ENCODE measurements at places on chromosomes 11 and 22.

- DNase-seq: no peak
These were observed 567.0 kb upstream of the CADM1 start for GRCh38 chr11:116071241-116071640.

DNA sequence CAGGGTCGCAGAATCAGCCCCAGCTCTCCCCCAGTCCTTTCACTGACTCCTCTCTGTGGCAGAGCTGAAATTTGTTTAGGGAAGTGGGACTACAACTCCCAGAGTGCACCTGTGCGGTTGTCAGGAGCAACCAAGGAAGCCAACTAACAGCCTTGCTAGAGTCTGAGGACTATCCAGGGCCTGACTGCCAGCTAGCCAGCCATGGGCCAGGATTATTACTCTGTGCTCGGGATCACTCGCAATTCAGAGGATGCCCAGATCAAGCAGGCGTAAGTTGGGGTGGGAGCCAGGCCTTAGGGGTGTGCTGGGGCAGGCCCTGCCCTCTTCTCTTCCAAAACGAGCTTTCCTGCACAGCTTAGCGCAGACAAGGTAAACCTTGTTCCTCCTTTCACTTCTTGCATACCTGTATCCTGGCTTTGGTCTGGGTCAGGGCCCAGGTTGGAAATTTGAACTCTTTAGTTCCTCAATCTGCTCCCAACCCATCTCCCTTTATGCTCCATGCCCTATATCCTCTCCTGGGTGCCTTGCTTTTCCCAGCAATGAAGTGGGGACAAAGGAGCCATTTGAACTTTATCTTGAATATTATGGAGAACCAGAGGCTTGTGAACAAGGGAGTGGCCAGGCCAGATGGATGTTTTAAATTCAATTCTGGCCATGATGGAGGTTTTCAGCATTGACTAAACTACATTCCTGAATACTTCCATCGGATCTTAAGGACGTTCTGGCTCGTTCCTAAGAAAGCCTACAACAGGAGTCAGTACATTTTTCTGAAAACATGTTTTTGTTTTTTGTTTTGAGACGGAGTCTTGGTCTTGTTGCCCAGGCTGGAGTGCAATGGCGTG, at the start of gene DNAJB13:
Gene DNAJB13 (plus strand): TSS at position 158 of the 842 bp plus-strand sequence. CDS start 44 bp downstream, at position 202.
- DNase-seq: no peak

DNA sequence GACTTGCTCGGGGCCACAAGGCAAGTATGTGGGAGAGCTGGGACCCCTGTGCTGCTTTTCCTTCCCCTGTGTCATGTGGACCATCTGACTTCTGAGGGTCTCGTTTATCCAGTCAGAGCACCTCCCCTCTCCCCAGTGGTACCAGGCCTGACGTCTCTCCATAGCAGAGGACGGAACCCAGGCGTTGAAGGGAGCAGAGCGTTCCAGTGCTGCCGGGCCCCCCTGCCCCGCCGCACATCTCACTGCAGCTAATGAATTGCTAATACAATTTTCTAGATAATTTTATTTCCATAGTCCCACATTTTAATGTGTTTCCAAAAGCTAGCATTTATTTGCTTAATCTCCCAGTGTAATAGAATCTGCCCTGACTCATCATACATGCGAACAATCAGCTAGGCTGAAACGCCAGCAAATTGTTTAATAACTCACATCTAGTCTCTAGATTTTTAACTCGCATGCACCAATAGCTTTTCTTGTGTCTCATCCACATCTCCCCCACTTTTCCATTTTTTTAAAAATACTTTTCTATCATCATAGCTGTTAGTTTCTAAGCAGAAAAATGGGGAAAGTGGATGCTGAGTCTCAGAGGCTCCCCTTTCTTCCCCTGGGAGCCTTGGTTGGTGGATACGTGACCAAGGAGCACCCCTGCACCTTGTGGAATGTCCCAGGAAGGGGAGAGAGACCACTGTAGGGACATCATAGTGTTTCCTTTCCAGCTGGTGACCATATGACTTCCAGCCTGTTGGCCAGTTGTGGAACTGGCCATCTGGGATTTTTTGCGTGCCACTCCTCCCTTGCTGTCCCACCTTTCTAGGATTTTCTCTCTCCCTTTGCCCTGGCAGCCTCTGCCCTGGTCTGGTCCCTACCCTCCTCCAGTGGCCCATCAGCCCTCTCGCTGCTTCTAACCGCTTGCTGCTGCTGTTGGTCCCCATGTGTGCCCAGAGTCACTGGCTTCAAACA, 58.6 kb upstream of the NNMT start:
- DNase-seq: no peak

GRCh38 chr11:73171436-73172161, 29.5 kb upstream of the FCHSD2 start:
- no peak for DNase-seq

- no peak for DNase-seq
These were observed 33.1 kb downstream of the LRFN4 start for GRCh38 chr11:66889960-66890359.

DNA sequence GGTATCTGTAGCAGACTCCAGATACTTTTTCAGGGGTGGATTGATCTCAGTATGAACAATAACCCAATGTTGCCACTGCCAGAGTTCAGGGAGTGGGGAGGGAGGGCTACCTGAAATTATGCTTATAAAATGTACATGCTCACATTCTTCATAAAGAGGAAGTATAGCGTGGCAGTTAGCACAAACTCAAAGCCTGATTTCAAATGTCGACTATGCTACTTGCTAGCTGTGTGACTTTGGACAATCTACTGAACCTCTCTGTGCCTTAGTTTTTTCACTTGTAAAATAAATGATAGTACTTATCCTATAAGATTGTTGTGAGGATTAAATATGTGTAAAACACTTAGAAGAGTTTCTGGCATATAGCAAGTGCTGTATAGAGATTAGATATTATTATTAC, 26.5 kb upstream of the POU2AF1 start:
- DNase-seq: no peak

- no peak for DNase-seq
These were observed 351.4 kb upstream of the LUZP2 start for GRCh38 chr11:24145411-24145810.

DNA sequence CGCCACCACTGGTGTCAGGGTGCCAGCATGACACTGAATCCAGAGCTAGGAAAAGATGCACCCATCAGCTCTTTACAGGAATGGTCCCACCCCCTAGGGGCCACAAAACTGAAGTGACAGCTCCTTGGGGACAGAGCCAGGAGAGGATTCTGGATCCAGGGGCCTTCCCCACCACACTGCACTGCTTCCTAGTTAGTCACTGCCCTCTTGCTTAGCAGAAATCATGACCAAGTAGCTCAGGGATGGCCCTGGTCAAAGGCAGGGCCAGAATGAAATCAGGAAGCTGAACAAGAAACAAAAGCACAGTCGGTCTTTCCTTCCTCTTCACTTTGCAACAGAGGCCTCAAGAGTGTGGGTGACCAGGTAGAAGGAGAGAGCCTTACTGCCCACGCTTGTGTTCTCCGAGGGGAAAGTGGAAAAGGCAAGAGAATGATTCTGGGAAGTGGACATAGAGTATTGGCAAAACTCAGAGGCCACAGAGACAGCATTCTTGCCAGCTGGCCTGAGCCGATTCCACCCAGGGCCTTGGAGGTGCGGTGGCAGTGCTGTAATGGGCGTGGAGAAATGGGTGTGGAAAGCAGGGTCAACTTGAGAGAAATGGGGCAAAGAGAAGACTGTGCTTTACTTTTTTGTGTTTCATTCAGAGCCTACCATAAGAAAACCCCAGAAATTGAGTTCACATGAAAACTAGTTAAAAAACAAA, 39.8 kb downstream of the KCNJ1 start:
- no peak for DNase-seq

DNA sequence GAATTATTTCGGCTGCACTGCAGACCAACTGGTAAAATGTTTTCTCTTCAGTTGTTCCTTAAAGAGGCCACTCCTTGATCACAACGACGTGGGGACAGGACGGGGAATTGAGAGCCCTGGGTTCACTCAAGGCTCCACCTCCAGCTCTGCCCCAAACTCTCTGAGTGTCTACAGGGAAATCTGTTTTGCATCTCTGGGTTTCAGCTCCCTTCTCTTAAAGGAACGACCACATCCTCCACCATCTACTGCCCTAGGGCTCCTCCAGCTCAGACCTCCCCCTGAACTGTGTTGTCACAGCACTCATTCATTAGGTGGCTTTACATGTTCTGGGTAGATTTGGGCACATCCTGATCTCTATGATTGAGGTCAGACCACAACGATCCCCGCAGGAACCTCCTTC, 5.1 kb upstream of the PPFIA1 start:
- no peak for DNase-seq

DNA sequence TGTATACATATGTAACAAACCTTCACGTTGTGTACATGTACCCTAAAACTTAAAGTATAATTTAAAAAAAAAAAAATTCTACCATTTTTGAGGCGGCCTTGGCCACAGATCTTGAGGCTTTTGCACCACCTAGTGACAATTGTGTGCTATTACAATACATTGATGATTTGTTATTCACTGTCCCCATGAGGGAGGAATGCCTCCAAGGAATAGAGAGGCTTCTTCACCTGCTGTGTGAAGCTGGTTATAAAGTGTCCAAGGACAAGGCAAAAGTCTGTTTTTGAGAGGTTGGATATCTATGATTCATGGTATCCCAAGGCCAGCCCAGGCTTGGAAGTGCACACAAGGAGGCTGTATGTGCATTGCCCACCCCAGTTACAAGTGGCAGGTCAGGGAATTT, 30.7 kb downstream of the SLC22A25 start:
- no peak for DNase-seq

DNA sequence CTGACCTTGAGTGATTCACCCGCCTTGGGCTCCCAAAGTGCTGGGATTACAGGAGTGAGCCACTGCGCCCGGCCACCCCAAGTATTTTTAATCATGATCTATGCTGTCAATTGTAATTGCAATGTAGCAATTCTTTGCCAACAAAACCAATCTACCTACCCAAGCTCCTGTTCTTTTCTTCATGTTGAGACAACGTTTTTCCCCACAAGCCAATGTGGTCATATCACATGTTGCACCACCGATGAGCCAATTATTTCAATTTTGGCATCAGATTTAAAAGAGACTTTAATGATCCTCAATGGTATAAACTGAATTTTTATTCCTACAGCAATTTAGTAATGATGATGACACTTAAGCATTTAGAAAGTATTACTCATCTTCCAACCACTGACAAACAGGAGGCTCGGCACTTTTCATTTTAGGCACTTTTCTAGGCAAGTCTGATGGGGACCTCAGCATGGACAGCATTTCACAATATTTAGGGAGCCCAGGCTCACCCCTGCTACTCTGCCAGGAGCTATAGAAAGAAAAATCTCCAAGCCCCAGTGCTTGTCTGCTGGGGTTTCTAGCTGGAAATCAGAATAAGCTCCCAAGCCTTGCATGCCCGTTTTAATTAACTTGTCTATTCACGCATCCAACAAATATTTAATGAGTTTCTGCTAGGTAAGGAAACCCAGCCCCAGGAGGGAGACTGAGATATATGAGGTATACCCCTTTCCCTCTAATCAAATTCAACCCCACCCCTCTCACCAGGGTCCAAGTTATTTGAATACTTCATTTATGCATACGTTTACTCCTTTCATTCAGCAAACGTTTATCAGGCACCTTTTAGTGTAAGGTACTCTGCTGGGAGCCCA, 291.4 kb downstream of the ST3GAL4 start:
- no peak for DNase-seq

DNA sequence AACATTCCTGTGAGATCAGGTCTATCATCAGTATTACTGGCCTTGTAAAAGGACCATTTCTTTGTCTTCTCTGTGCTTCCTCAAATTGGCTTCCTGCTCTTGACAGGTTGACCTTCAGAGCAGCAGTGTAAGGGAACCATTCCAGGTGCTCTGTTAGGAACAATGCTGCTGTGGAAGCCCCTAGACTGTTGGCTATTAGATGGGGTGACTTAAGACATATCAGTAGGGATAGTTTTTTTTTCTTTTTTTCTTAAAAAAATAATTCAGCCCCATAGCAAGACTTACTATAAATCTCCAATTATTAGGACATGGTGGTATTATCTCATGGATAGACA, 37.6 kb downstream of the COA4 start:
- no peak for DNase-seq

GRCh38 chr22:25207553-25208157, 8.0 kb downstream of the CRYBB3 start:
- DNase-seq: no peak

DNA sequence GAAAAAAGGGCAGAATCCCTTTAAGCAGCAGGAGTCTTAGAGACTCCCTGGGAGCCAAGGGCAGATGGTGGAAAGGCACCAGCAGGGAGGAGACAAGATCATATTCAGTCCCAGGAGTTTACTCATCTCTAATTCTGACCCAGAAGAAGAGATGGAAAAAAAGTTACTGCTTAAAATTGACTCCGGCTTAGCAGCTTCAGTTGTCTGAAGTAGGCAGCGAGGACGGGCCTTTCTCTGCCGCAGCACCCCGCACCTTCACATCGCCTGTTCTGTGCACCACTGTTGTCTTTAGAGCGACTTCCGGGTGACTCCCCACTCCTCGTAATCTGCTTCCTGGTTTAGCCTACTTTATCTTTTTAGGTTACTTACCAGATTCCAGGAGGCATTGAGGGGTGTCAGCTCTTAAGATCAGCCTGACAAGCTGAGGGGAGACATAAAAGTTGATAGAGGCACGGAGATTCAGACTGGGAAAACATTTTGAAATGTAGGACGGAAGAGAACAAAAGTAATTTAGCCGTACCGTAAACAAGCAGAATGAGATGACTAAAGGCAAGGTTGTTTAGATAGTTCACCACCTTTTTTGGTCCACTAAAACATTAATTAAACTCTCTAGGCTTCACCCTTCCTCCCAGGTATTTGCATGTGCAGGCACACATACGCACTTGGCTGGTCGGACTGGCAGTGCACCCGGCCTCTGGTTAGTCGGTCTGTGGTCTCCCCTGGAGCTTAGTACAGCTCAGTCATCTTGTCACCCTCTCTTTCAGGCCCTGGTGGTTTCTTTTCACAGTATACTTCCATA, 74.3 kb downstream of the CECR2 start:
- DNase-seq: no peak

GRCh38 chr11:103998826-103999508, 37.5 kb upstream of the DDI1 start:
- no peak for DNase-seq

DNA sequence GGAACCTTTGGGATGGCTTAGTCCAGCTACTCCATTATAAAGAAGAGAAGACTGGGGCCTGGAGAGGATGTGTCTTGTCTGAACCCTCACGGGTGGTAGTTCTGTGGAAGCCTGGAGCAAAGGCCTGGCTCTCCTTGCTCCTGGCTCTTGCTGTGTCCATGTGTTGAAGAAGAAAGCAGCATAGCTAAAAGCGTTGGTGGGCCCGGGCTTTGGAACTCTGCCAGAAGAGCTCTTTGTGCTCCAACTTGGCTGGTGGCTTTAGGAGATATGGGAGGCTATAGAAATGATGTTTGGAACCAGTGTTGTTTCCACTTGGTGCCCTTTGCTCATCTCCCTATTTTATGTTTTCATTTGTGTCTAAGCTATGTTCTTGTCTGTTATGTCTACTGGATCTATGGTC, 131.1 kb downstream of the DBX1 start:
- DNase-seq: no peak
